Activated B cell treated with CpG ODN at 0.5 μM for 24 hours (primary cell): ENCODE measurements at places on chromosomes 16 and 17.

DNA sequence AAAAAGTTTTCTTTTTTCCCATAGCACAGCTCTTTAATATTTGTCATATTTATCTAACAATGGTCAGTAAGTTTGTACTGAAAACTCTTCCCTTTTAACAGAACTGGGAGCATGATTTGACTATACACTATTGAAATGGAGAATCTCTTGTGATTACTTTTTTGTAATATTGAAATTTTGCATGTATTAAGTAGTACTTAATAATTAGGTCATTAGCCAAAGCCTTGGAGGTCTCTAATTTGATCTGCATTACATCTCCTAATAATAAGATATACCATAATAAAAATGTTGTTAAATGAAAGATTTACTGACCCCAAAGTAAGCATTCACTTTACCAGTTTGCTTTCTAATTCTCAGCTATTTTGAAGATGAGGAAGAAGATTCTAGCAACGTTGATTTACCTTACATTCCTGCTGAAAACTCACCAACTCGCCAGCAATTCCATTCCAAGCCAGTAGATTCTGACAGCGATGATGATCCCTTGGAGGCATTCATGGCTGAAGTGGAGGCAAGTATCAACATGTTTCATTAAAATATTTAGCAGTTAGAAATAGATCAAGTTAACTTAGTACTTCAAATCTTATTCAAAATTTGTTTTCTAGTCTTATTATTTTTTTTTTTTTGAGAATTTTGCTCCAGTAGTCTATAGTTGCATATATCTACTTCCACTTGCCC is 18.2 kb downstream of the DDX42 start:
- DNase-seq, result no peak

GRCh38 chr17:70804161-70804560 is 634.8 kb downstream of the KCNJ2 start:
- DNase-seq, result no peak

GRCh38 chr16:81397879-81398520 is 46.6 kb upstream of the CMIP start:
- no peak for DNase-seq

- no peak for DNase-seq
These were observed 56.8 kb downstream of the HIC1 start for GRCh38 chr17:2111691-2112090.

- no peak for DNase-seq
These were observed 57.6 kb downstream of the PRMT7 start for GRCh38 chr16:68368301-68368888.

GRCh38 chr17:67208232-67208631 is 36.8 kb downstream of the HELZ start:
- DNase-seq, result no peak

- no peak for DNase-seq
These were observed 10.3 kb downstream of the HIC1 start for GRCh38 chr17:2064980-2065785.

GRCh38 chr17:69086641-69087040 is 25.9 kb upstream of the ABCA9 start:
- no peak for DNase-seq
